ENCODE measurements at places on chromosomes 3 and 15. TPM values are rescaled to one million over a fixed set of nuclear protein-coding genes. Genes with fewer than 3 reads are reported as not detected.

The RETNLB gene
- not detected for total RNA-seq

The CXCR6 gene
- total RNA-seq: 0.30 TPM

The SH2D7 gene
- not detected for total RNA-seq

The IMPG2 gene
- 0.07 TPM for total RNA-seq

The OR5K2 gene
- total RNA-seq: not detected

The GP5 gene
- total RNA-seq: 0.64 TPM

The PGBD4 gene
- 2.0 TPM for total RNA-seq

The CPLX3 gene
- total RNA-seq: not detected

The SPINT1 gene
- total RNA-seq: 4.7 TPM

The PPARG gene
- total RNA-seq: not detected
